Naive thymus-derived CD4-positive, alpha-beta T cell (primary cell): ENCODE measurements at places on chromosomes 7 and 10. TPM values are rescaled to one million over a fixed set of nuclear protein-coding genes. Genes with fewer than 3 reads are reported as not detected.

- H3K4me1 ChIP-seq, result no peaks in the 10 kb centered on the region
- H3K27ac ChIP-seq, result no peak overlapping the region
- no peak for DNase-seq
- no peaks in the 10 kb centered on the region for H3K36me3 ChIP-seq
Observed at GRCh38 chr10:123883673-123884320, 7.8 kb downstream of the CPXM2 start.

GRCh38 chr10:59700709-59701108 lies 8.9 kb downstream of the SLC16A9 start:
- no peaks in the 10 kb centered on the region for H3K36me3 ChIP-seq
- H3K4me3 ChIP-seq, result no peak overlapping the region
- no peaks in the 10 kb centered on the region for H3K27me3 ChIP-seq
- H3K27ac ChIP-seq, result no peak overlapping the region
- DNase-seq, result no peak

RBP4 gene
- not detected for total RNA-seq

GRCh38 chr7:76282344-76283253 lies 19.9 kb upstream of the HSPB1 start:
- peaks cover 6% of the 10 kb centered on the region for H3K4me1 ChIP-seq
- H3K36me3 ChIP-seq, result no peaks in the 10 kb centered on the region
- no peak overlapping the region for H3K27ac ChIP-seq
- DNase-seq, result no peak

DNA sequence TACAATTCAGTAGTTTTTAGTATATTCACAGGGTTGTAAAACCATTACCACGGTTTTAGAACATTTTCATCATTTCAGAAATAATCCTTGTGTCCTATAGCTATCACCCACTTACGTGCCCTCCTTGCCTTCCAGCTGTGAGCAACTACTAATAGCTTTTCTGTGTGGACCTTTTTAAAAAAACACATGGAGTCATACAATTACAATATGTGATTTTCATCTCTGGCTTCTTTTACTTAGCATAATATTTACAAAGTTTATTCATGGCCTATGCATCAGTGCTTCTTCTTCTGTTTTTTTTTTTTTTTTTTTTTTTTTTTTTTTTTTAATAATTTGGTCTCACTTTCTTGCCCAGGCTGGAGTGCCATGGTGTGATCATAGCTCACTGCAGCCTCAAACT lies 76.1 kb downstream of the CDK14 start:
- no peak overlapping the region for H3K27ac ChIP-seq
- no peaks in the 10 kb centered on the region for H3K27me3 ChIP-seq
- no peaks in the 10 kb centered on the region for H3K36me3 ChIP-seq
- H3K4me3 ChIP-seq, result no peak overlapping the region
- H3K4me1 ChIP-seq, result no peaks in the 10 kb centered on the region
- no peak for DNase-seq
